ENCODE measurements at places on chromosomes 6 and 20.

- DNase-seq, result peak; percentile 44
These were observed 51.6 kb downstream of the CDH4 start for GRCh38 chr20:61303675-61304074.

DNA sequence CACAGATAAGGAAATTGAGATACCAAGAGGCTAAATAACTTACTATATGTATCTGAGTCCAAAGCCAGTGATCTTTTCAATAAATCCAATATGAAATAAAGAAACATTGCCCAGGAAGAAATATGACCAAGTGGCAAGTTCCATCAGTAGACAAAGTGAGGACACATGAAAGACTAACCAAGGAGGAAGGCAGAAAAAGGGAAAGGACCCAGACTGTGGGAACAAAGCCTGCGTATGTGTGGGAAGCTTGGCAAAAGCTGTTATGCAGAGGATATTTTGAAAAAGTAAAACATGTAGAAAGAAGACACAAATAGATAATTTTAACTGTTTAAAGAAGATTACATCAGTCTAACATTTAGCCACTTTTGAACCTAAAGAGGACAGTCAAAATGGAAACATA lies 264.4 kb upstream of the PRDM1 start:
- no peak for DNase-seq

DNA sequence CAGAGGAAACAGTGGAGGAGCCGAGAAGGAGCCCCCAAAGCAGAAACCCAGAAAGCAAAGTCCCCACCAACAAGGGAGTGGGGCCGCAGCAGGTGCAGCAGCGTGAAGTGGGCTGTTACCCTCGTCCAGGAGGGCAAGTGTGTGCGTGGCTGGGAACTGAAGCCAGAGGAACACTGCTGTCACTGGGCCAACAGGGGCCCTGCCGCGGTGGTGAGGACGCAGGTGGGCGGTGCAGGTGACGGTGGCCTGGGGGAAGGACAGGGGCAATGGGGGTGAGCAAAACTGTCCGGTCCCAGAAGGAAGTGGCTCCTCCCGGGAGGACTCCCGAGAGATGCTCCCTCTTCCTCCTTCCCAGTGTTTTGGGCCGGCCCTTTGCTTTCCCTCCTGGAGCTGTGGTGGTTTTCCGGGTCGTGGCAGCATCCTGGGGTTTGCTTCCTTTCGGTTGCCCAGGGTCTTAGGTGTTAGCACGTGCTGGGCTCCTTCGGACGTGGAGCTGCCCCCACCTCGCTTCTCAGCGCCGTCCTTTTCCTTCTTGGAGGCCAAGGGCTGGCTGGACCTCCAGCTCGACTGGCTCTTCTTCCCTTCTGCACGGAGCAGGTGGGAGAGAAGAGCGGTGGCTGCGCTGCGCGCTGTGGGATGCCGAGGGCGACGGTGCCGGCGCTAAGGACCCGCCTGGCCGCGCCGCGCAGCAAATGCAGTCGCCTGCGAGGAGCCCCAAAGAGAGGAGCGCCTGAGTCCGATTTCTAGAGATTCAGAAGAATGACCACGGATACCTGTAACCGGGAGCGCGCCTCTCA lies 62.7 kb upstream of the SLC2A12 start:
- DNase-seq, result no peak

GRCh38 chr20:44585057-44585963 lies 2.9 kb downstream of the PKIG start:
- no peak for DNase-seq

- no peak for DNase-seq
These were observed 37.2 kb downstream of the SCAND1 start for GRCh38 chr20:35917077-35917476.

- DNase-seq, result no peak
These were observed 3.4 kb upstream of the BHLHE23 start for GRCh38 chr20:63009988-63010769.

DNA sequence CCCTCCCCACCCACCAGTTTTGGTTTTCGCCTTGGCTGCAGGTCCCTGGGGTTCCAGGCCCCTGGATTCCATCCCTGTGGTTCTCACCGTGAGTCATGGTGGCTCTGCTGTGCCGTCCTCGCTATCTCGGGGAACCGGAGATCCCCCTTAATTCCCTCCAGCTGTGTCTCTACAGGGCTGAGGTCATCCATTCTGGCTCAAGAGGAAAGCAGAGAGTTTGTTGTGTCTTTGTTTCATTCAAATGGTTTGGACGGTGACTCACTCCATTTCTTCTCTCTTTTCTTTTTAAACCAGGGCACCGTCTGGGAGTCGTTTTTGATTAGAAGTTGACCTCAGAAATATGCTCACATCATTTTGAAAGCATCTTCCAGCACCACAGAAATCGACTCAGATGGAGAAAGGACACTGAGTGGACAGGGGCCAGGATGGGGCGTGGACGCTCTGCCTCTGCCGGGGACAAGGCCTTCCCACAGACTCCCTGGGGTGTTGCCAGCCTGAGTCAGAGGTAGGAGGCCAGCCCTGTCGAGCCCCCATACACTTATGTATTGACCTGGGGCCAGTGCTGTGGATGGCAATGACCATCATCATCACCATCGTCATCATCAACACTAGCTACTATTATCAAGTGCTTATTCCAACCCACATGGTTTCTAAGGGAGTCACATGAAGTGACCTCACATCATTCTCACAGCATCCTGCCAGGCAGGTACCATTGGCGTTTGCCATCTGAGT lies 176.2 kb downstream of the NFATC2 start:
- no peak for DNase-seq

GRCh38 chr6:167409694-167410093 lies 84.8 kb downstream of the TTLL2 start:
- no peak for DNase-seq

GRCh38 chr6:134512981-134513391 lies 195.1 kb upstream of the SGK1 start:
- no peak for DNase-seq

- no peak for DNase-seq
These were observed 72.7 kb downstream of the NFATC2 start for GRCh38 chr20:51469578-51470498.

GRCh38 chr6:33375143-33375671 lies 16.4 kb upstream of the KIFC1 start:
- peak; percentile 77 for DNase-seq

Data from pancreas (tissue), 10 donors.